PC-3 (cell line): ENCODE measurements at places on chromosomes 7 and 10. TPM values are rescaled to one million over a fixed set of nuclear protein-coding genes. Genes with fewer than 3 reads are reported as not detected.

ANKIB1 gene
- total RNA-seq = 25.1 and 32.1 TPM in 2 replicates

DNA sequence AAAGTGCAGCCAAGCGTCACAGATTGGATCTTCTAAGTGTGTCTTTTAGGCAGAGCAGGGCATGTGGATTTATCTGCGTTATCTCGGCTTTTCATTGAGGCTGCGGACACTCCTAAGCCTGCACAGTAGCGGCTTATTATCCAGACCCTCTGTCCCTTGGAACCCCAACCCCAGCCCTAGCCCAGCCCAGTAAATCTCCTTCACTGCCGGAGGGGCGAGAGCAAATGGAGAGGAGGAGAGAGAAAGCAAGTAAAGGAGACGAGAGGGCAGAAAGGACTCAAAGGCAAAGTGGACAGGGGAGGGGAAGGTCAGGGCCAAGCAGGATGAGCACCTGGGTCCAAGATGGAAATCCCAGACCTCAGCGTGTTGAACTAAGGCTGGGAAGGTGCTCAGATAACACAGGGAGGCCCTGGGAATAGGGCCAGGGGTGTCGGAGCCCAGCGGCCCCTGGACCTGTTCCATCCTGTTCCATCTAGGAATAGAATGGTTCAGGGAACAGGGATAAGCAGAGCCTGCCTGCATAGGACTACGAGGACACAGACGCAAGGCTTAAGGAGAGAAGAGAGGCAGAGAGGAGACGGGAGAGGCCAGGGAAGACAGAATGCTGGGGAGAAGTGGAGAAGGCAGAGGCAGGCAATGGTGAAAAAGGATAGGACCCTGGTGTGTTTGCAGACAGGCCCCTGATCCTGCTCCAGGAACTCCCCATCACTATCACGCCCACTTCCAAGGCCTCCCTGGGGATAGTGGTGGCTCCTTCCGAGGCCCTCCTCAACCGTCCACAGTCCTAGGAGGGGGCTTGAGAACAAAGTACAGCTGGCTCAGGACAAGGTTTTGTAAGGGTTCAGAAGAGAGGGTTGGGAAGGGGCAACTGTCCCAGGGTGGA lies 99.6 kb downstream of the CHST15 start:
- H3K4me3 ChIP-seq = peak overlapping the region; percentile 66; the same call in 1 of the 2 replicates
- H3K36me3 ChIP-seq = no peaks in the 10 kb centered on the region
- H3K4me1 ChIP-seq = peaks cover 41% of the 10 kb centered on the region
- H3K27ac ChIP-seq = no peak overlapping the region
- no peak for DNase-seq

ADAM22 gene
- 4.4 and 5.9 TPM in 2 replicates for total RNA-seq

GRCh38 chr7:149404825-149405224 lies 56.0 kb downstream of the ZNF777 start:
- H3K27ac ChIP-seq = no peak overlapping the region
- no peak for DNase-seq
- no peaks in the 10 kb centered on the region for H3K36me3 ChIP-seq
- peaks cover 9% of the 10 kb centered on the region; the same call in 1 of the 2 replicates for H3K27me3 ChIP-seq

- H3K27me3 ChIP-seq = no peaks in the 10 kb centered on the region
- H3K4me3 ChIP-seq = no peak overlapping the region
- H3K36me3 ChIP-seq = no peaks in the 10 kb centered on the region
- no peaks in the 10 kb centered on the region for H3K4me1 ChIP-seq
- peak; percentile 46 for DNase-seq
These were observed 68.3 kb downstream of the ITGB1 start for GRCh38 chr10:32889631-32890212.

KLF14 gene
- not detected in 2 replicates for total RNA-seq

ZNF503 gene
- 42.3 and 72.1 TPM in 2 replicates for total RNA-seq

PSD gene
- total RNA-seq = 0.22 and 0.23 TPM in 2 replicates

GRCh38 chr7:74253835-74254128 lies 417 bp downstream of the RFC2 start:
- peaks cover 16% of the 10 kb centered on the region for H3K36me3 ChIP-seq
- no peaks in the 10 kb centered on the region for H3K27me3 ChIP-seq
- peaks cover 11% of the 10 kb centered on the region for H3K4me1 ChIP-seq
- H3K27ac ChIP-seq = peak overlapping the region; percentile 58
- DNase-seq = no peak
- H3K4me3 ChIP-seq = peak overlapping the region; percentile 95

DNA sequence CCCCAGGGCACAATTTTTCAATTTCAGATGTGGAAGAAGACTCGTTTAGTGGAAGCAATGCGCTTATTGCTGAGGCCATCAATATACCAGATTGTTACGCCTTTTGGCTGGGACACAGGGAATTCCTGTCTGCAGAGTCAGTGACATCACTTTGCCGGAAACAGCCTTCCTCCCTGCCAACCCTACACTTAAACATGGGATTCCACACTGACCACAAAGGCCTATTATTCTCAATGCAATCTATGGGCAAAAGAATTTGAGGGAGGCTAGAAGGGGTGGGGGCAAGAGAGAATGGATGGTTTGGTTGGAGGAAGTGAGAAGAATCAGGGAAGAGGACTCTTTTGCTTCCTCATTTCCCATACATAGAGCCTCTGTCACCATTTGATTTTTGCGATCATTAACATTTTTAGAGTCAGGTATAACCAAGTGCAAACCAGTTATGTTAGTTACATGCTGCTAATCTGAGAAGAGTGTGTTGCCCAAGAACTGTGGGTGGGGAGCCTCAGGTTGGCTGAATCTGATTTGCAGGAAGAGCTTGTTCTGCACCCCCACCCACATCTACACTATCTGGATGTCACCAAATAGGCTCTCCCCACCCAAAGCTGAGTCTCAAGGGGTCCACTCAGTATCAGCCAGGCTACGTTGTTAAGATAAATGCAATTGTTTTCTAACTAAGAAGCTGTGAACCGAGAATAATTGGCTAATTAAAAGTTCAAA lies 58.2 kb downstream of the ENTPD1 start:
- H3K36me3 ChIP-seq = no peaks in the 10 kb centered on the region
- no peaks in the 10 kb centered on the region; the same call in 1 of the 2 replicates for H3K4me1 ChIP-seq
- DNase-seq = peak; percentile 55
- H3K27ac ChIP-seq = peak overlapping the region; percentile 23; the same call in 1 of the 2 replicates
- no peaks in the 10 kb centered on the region for H3K27me3 ChIP-seq
